ENCODE measurements at places on chromosomes 2 and 18.

GRCh38 chr2:155377266-155377680 is 678.8 kb downstream of the KCNJ3 start:
- no peak for DNase-seq

GRCh38 chr2:86631846-86632485 is 8.3 kb upstream of the RNF103 start:
- no peak for DNase-seq

DNA sequence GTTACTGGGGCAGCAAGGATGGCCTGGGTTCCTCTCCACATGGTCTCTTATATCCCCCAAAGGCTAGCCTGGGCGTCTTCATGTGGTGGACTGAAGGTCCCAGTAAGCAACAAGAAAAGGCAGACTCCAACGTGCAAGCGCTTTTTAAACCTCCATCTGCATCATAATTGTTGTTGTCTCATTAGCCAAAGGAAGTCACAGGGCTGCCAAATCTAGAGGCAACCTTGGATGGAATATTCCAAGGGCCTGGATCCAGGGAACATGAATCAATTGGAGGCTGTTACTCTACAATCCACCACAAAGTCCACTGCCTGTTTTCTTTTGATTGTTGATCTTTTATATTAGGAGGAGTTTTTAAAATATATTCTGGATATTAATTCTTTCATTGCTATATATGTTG is 118.8 kb downstream of the SH3RF3 start:
- no peak for DNase-seq

DNA sequence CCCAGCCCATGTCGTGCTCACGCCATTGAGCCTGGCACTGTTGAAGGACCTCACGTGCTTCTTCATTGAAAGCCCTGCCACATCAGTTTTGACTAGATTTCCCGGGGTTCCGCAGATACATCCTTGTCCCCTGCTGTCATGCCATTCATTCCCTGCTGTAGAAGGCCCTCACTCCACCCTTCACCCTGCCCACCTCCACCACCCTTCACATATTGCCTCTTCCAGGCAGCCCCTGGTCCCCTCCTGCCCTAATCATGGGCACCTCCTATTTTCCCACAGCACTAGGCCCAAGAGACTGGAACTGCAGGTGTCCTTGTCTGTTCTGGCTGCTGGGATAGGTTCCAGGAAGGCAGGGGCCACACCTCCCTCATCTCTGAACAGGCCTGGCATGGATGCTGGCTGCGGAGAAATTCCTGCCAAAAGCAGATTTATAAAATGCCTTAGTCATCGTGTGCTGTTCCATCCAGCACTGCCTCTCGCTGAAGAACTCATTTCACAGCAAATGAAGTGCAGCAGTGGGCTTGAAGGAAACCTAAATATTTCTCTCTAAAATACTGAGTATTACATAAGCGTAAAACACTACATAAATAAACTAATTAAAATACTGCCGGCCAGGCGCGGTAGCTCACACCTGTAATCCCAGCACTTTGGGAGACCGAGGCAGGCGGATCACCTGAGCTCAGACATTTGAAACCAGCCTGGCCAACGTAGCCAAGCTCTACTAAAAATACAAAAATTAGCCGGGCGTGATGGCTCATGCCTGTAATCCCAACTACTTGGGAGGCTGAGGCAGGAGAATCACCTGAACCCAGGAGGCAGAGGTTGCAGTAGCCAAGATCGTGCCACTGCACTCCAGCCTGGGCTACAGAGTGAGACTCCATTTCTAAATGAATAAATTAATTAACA is 38.4 kb downstream of the EIF4E2 start:
- DNase-seq, result no peak

GRCh38 chr2:30504731-30505130 is 57.7 kb downstream of the LCLAT1 start:
- DNase-seq, result no peak

DNA sequence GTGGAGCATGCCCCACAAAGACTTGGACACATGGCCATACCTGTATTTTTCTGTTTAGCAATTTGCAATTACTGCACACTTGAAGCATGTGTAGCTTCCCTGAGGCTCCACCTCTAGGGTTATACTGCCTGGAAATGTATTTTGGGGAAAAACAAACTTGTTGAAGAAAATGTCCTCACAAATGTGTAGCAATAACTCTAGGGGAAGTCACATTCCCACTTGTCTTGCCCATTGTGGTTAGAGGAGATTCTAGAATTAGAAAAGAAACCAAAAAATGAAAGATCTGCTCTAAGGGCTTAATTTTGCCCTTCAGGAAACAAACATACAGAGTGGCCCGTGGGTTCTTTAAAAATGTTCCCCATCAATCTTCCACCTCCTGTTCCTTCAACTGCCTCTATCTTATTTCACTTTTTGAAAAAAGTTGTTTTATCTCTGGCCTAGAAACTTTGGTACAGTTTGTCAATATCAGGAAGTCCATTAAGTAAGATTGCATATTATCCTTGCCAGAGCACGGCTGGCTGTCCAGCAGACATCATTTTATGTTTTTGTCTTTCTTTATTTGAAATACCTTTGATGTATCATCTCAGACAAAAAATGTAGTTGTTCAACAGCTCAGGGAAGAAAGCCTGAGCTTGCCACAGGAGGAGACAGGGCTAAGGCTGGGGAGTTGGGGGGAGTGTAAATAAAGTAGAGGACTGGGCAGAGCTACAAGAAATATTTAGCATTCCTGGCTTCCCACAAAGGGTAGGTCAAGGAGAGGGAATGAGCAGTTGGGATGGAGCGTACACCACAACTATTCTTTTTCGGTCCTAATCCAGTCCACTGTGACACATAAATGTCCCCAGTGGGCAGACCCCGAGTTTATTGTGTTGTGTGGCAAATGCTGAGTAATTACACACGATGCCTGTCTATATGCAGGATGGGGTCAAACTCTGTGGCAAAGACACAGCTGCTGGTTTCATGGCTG is 96.8 kb upstream of the CDC42EP3 start:
- DNase-seq, result no peak

DNA sequence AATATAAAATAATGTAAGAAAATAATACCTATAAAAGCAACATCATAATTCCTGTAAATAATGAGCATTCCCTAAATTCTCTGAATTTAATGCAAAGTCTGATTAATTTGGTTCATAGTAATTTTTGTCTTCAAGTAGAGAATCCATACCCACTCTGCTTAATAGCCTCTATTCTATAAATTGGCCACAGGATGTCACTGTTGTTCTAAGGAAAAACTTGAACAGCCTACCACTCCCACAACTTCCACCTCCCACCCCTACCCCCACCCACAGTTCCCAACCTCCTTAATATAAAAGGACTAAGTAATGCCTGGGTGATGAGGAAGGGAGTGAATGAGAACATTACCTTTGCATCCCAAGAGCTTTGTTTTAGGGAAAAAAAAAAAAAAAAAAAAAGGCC is 27.2 kb upstream of the BBS5 start:
- DNase-seq, result no peak

- DNase-seq, result no peak
These were observed 240.4 kb downstream of the PRKCE start for GRCh38 chr2:45891719-45892424.

DNA sequence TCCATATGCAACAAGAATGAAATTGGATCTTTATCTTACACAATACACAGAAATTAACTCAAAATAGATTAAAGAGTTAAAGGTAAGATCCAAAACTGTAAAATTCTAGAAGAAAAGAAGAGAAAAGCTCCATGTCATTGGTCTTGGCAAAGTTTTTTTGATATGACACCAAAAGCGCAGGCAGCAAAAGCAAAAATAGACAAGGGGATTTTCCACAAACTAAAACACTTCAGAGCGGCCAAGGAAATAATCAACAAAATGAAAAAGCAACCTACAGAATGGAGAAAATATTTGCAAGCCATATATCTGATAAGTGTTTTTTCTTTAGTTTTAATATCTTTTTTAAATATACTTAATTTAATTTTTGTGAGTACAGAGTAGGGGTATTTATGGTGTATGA is 112.8 kb upstream of the CAB39 start:
- no peak for DNase-seq

GRCh38 chr2:9017411-9017810 is 13.9 kb upstream of the MBOAT2 start:
- no peak for DNase-seq

- DNase-seq, result no peak
These were observed 35.3 kb downstream of the RAB31 start for GRCh38 chr18:9743200-9744016.

DNA sequence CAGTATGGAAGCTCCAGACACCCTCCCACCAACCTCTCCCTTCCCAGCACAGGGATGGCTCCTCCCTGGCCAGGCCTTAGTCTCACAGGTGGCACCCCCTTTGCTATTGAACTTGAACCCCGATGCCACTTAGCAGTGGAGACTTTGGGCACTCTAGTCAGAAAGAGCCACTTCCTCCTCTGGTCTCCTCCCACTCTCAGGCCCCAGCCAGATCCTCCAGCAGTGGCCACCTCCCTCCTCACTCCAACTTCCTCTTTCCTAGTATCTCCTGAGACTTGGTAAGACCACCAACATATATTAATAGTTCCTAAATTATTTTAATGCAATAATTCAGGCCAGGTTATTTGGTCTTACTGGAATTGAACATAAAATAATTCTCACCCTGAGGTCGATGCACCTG is 437.2 kb upstream of the ID2 start:
- DNase-seq, result no peak

DNA sequence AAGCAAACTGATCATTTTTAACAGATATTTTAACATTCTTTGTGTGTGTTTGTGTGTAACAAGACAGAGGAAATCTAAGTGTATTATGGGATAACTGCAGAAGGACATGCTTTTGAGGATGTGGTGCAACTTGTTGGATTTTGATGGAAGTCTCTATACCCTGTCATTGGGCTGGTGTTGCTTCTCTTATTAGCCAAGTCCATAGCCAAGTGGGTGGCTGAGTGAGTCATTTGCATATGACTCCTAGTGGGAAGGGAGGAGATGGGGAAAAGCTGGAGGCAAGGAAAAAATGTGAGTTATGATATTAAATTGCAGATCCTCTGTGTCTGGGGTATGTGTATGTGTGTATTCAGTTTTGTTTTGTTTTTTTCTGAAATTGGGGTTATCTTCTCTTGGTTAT is 879.9 kb downstream of the DCC start:
- DNase-seq, result no peak

DNA sequence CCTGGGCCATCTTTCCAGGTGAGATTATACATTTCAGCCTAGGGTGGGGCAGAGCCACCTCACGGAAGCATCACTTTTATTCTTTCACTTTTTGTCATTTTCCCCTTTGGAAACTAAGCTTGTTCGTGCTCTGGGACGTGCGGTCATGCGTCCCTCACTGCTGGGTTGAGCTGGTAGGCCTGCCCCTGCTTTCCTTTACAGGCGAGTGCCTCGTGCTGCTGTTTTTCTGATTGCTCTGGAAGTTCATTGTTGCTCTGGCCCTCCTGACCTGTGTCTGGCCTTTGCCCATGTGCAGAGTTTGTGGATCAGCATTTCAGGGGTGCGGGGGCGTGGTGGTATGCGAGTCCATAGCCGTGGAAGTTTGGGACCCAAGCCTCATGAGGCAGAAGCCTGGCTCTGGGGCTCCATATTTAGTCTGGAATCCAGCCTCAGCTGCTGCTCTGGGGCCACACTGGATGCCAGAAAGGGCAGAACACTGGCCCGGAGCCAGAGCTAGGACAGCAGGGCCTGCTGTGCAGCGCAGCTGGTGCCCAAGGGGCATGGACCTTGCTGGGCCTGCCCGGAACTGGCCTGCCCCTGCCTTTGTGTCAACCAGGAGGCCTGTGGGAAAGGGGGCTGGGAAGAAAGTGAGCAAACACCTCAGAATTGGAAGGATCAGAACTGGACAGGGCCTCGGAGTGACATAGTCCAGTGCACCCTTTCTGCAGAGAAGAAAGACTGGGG is 51.1 kb downstream of the CTIF start:
- DNase-seq, result no peak

GRCh38 chr18:54787616-54788015 is 40.7 kb upstream of the RAB27B start:
- no peak for DNase-seq

GRCh38 chr2:148965623-148966437 is 72.7 kb upstream of the LYPD6B start:
- no peak for DNase-seq

- DNase-seq, result no peak
These were observed 286.2 kb upstream of the EPAS1 start for GRCh38 chr2:46010925-46011490.

GRCh38 chr2:208254871-208255556 is at the start of gene IDH1:
TSS of gene IDH1 (minus strand) at chr2:208255071. CDS start at chr2:208251551, 3,520 bp downstream.
- peak; percentile 99 for DNase-seq

DNA sequence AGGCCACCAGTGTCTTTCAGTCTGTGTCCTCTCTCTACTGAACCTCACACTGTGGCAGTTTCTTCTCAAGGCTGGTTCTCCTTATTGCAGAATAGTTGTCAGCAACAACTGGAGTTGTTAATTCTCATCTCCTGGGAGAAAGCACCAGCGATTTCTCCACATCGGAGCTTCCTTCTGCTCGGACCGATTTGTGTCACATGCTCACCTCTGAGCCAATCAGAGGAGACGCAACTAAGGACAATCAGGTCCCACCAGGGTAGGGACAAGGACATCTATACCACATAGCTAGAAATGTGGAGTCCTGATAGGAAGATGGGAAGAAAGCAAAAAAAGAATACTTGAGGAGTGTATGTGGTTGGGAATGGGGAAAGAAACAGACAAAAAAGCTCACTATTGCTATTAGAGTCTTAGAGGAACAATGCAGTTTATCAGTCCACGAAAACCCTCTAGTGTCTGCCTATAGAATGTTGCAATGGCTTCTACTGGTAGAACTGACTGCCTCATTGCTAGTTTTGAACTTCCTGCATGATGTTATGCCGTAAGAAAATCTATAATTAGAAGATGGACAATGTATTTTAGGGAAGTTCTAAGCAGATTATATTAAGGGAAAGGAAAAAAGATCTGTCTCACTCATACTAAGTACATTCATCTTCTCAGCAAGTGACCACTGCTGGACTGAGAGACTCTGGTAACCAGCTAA is 169.7 kb downstream of the CDCA7 start:
- DNase-seq, result no peak

DNA sequence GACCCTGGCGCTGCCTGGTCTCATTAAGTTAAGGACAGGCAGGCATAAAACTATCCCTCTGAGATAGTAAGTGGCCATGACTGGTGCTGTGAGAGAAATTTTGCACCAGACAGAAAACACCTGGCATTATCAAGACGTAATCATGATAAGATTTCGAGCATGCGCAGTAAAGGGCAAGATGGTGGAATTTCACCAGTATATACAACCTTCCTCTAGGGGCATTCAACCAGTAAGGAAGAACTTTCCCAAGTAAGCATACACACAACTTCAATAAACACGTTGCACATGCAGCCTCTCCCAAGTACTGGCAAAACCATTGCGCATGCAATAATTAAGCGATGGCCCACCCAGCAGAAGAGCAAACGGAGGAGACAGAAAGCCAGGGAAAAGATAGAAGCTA is 1376.4 kb upstream of the CRIM1 start:
- DNase-seq, result no peak

DNA sequence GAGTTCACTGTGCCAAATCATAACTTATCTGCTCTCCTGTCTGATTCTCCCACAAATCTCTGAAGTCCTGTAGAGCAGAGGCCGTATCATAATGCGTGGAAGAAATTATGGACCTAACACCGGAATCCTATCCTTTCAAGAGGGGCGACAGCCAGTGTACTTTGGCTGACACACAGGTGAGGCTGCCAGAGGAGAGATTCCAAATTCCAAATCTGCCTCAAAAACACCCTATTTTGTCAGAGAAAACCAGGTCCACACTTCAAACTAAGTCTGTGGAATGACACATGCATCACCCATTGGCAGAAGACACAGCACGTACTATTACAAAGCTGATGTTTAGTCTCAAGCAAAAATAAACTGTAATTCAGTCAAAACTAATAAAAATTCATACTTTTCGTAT is 139.2 kb upstream of the PID1 start:
- DNase-seq, result no peak

GRCh38 chr2:68765739-68766375 is 31.2 kb downstream of the ARHGAP25 start:
- DNase-seq, result no peak

GRCh38 chr18:45517181-45517741 is 98.0 kb upstream of the SLC14A2 start:
- DNase-seq, result no peak

All from stimulated activated CD4-positive, alpha-beta T cell treated with anti-CD3 and anti-CD28 coated beads, TNF-alpha, amount 100 ng/mL, for 4 hours (primary cell).